ENCODE measurements at places on chromosomes 13 and 19. TPM values are rescaled to one million over a fixed set of nuclear protein-coding genes. Genes with fewer than 3 reads are reported as not detected.

Gene DIAPH3
- total RNA-seq: 34.7 TPM

Gene FGF14
- not detected for total RNA-seq

Gene MYO16
- not detected for total RNA-seq

Gene SOX1
- total RNA-seq: not detected

Gene CEACAM7
- total RNA-seq: not detected

Gene HNRNPM
- total RNA-seq: 226 TPM

Gene SOX21
- total RNA-seq: not detected

Gene ZNF628
- total RNA-seq: 8.8 TPM

Gene ZNF610
- total RNA-seq: 1.4 TPM

Gene SIGLEC11
- not detected for total RNA-seq

Gene PROSER3
- 57.8 TPM for total RNA-seq

Gene CRTC1
- 6.4 TPM for total RNA-seq

Gene USP12
- 38.9 TPM for total RNA-seq

Gene ZNF844
- total RNA-seq: 1.3 TPM

Gene ATP8B3
- total RNA-seq: 21.8 TPM

Gene PSPN
- 1.8 TPM for total RNA-seq

Gene BST2
- 361 TPM for total RNA-seq

Gene IFNL3
- 0.42 TPM for total RNA-seq

Gene PCP2
- 0.99 TPM for total RNA-seq

Gene URAD
- not detected for total RNA-seq

Gene RNF225
- total RNA-seq: 0.70 TPM

Gene ZNF675
- total RNA-seq: 23.4 TPM

Gene ERICH6B
- not detected for total RNA-seq

Gene GRWD1
- total RNA-seq: 37.9 TPM

Gene SHISA7
- total RNA-seq: not detected

Gene CACNG7
- not detected for total RNA-seq

Gene KMT5C
- 35.3 TPM for total RNA-seq

Gene ECSIT
- total RNA-seq: 36.2 TPM

Gene COX7A1
- not detected for total RNA-seq

Gene KASH5
- 0.64 TPM for total RNA-seq

Gene SIGLEC10
- total RNA-seq: 1.4 TPM

Gene CAPN12
- total RNA-seq: 17.5 TPM

Gene SYCN
- not detected for total RNA-seq

Gene SERTM1
- total RNA-seq: not detected

Gene ZNF709
- total RNA-seq: 1.4 TPM

Gene ZNF492
- 1.4 TPM for total RNA-seq

Gene PSG2
- not detected for total RNA-seq

Gene WDR88
- total RNA-seq: not detected

Gene MAP2K2
- 201 TPM for total RNA-seq

Gene MATK
- 30.8 TPM for total RNA-seq

Gene GTF2F2
- total RNA-seq: 17.0 TPM

Gene MEGF8
- total RNA-seq: 6.5 TPM

Gene ZNF570
- 6.0 TPM for total RNA-seq

Gene PTGIR
- total RNA-seq: 1.8 TPM

Gene THSD1
- 0.26 TPM for total RNA-seq

Gene USHBP1
- not detected for total RNA-seq

Gene VSTM1
- not detected for total RNA-seq

Gene CERS1
- total RNA-seq: not detected

Gene C19orf18
- 0.88 TPM for total RNA-seq

Gene CHST8
- total RNA-seq: not detected

Gene ZNF682
- 13.7 TPM for total RNA-seq

Gene ZNF653
- 16.7 TPM for total RNA-seq

Gene SYNGR4
- total RNA-seq: not detected

Gene SMIM44
- total RNA-seq: not detected

Gene S1PR4
- 155 TPM for total RNA-seq

Gene MISP
- total RNA-seq: not detected
